NCI-H524 (cell line): ENCODE measurements at places on chromosomes 1 and 21.
A peak's percentile ranks its signal among the peaks of the same experiment; 100 is the strongest.

DNA sequence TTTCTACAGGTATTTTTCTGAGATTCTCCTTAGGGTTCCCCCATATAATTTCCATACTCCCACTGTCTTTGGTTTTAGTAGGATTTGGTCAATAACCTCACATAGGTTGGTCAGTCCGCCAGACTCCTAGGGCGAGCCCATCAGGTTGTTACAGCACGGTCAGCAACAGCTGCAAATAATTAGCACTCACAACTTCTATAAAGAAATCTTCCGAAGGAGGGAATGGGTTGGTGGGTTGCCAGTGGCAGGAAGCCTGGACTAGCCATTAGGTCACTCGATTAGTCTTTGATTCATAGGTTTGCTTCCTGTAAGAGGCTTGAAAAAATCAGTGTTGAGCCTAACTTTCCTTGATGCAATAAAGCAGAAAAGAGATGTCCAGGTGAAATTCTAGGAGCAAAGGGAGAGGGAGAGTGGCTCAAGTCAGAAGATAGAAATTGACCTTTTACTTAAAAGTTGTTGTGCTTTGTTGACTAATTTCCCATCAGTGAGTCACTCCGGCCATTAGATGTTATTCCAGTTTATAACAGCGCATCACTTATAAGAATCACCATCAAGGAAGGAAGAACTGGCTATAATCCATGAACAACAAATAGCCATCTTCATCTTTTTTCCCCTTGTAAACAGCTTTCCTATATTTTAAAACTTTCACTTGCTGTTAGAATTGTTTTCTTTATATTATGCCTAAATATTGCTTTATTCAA is 88.3 kb downstream of the TPR start:
- no peak for DNase-seq

GRCh38 chr1:14726606-14727005 is 128.1 kb downstream of the KAZN start:
- no peak for DNase-seq

DNA sequence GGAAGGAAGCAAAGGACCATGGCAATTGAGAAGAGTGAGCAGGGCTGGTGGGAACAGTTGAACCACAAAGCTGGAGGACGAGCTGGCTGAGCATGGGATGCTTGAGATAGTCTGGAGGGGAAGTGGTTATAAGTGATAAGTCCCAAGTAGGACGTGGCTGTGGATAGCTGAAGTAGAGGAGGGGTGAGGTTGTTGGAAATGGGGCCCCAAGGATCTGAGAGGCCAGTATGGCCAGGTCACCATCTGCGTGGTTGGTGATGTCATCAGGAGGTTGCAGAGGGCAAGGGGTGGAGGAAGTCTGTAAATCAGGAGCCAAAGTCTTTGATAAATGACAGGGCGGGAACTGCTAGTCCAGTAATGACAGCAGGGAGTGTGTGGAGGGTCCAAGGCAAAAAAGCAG is 11.0 kb upstream of the REN start:
- no peak for DNase-seq

DNA sequence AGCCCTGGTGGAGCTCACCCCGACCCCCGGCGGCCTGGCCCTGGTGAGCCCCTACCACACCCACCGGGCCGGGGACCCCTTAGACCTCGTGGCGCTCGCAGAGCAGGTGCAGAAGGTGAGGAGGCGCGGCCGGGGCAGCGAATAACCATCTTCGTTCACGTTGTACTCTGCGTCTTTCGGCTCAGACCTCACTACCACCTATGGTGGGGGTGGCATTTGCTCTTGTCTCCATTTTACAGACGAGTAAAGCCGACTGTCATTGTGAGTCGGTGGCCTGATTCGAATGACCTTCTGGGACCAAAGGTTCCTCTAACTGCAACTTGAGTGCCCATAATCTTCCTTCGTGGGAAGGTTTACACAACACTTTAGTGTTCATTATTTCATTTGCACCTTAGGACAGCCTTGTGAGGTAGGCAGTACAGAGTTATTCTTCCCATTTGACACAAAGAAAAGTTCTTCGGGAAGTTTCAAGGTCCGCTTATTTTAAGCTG is 506 bp downstream of the C1orf50 start:
- peak; percentile 64 for DNase-seq

DNA sequence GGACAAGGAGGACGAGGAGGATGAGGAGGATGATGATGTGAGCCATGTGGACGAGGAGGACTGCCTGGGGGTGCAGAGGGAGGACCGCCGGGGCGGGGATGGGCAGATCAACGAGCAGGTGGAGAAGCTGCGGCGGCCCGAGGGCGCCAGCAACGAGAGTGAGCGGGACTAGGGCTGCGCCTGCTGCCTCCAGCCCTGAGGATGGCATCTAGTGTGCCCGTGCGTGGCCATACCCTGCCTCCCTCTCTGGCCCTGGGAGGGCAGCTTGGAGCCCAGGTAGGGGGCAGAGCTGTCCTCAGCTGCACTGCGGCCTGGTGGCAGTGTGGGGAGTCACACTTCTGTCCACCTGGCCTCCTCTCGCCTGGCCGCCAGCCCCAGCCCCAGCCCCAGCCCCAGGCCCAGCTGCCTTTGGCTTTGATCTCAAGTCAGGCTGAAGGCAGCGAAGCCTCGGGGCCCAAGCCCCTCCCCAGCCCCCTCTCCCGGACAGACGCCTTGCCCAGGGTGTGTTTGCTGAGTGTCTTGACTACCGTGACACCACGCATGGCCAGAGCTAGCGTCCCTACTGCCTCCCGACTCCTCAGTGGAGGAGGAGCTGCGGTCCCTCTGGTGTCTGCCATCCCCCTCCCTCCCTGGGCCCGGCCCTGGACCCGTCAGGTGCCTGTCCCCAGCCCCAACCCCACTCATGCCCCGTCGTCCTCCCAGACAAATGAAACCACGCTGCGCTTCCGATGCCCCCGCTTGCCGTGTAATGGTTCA is 155.2 kb downstream of the PEX14 start:
- no peak for DNase-seq

- no peak for DNase-seq
These were observed 661.3 kb upstream of the USP24 start for GRCh38 chr1:55876276-55877060.
